ENCODE measurements at places on chromosomes 1 and 21.

DNA sequence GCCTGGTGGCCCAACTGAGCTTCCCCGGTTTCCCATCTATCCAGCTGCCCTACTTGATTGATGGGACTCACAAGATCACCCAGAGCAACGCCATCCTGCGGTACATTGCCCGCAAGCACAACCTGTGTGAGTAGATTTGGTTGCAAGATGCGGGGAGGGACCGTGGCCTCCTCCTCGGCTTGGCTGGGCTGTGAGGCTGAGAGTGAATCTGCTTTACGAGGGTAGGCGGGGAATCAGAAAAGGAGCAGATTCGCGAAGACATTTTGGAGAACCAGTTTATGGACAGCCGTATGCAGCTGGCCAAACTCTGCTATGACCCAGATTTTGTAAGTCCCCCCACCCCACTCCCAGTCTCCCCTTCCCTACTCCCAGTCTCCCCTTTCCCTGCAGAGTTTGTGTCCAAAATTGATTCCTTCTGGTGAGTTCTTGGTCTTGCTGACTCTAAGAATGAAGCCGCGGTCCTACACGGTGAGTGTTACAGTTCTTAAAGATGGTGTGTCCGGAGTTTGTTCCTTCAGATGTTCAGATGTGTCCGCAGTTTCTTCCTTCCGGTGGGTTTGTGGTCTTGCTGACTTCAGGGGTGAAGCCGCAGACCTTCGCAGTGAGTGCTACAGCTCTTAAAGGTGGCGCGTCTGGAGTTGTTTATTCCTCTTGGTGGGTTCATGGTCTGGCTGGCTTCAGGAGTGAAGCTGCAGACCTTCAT is 1.5 kb downstream of the GSTM2 start:
- DNase-seq = no peak

GRCh38 chr1:76625886-76626678 is 241.2 kb upstream of the ST6GALNAC5 start:
- no peak for DNase-seq

DNA sequence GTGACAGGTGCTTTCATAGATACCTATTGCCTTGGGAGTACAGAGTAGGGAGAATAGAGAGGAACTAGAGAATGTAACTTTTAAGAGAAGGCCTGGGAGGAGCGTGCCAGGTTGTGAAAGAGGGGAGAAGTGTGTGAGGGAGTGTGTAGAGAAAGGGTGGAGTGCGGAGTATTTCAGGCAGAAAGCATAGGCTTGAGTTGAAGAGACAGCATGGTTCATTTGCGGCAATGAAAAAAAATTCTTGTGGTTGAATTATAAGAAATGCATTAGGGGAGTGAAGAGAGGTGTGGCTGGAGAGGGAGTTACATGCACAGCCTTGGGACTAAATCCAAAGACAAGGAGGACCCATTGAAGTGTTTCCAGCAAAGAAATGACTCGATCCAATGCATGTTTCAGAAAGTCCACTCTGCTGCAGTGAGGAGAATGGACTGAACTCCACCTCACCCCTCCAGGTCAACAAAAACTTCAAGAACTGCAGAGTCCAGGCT is 81.7 kb upstream of the ADAM30 start:
- no peak for DNase-seq

DNA sequence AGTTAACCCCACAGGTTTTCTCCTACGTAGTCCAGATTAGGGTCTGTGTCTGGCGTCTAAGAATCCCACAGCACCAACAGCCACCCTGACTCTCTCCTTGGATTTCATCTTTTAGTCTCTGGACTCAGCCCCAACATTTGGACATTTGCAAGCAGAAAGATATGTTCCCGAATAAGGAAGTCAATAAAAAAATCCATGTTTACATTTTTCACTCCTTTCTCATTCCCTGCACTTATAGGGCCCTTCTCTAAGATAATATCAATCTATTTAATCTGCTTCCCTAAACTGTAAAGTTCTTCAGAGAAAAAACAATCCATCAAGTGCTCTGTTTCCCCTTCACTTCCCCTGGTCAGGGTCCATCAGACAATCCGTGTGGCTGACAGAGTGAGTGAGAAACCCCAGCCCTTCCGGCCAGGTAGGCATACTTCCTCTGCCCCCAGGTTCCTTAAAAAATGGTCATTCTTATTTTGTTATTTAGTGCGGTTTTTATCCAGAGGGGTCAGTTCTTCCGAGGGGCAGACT is 105.9 kb upstream of the CDC42BPA start:
- DNase-seq = no peak

DNA sequence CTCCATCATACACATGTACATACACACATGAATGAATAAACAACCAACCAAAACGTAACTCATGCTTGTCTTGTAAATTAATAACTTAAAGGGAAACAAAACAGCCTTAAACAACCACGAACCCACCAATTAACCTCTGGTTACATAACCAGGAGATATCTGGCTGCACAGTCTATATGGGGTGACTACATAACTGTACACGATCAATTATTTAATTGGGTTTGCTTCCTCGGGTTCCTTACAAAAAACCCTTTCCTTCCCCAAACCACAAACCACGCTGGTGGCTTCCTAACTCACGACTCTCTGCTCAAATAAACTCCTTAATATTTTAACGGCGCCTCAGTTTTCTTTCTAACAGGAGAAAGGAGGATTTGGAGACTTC is 744 bp downstream of the ZNF670 start:
- peak; percentile 4 for DNase-seq

DNA sequence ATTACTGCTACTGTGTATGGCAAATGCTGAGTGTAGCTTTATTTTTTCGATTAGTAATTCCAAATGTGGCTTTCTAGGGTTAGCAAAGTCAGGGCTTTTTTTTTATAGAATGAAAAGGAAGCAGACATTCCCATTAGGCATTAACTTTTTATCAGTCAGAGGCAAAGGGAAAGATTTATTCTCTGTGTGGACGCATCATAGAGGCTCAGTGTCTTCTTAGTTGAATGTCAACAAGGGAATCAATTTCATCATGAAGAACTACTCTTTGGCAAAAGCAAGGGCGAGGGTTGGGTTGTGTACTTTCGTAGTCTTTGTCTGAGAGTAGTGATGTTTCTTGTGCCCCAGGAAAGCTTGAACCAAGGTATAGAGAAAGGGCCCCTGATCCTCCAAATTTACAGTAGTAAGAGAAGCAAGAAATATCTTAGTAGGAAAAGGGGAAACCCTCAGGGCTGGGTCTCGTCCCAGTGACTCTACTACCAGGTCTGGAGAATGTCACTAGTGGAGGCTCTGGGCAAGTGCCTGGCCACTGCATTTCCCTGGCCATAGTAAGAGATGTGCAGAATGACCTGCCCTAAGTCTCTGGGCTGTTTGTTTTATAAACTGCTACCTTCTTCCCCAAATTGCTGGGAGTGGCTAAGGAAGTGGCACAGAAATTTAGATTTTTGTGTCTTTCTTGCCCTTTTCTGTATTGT is 30.0 kb upstream of the MACF1 start:
- no peak for DNase-seq

GRCh38 chr1:11184973-11185372 is 4.2 kb upstream of the ANGPTL7 start:
- no peak for DNase-seq

- DNase-seq = no peak
These were observed 118.6 kb upstream of the KAZN start for GRCh38 chr1:14479865-14480264.

DNA sequence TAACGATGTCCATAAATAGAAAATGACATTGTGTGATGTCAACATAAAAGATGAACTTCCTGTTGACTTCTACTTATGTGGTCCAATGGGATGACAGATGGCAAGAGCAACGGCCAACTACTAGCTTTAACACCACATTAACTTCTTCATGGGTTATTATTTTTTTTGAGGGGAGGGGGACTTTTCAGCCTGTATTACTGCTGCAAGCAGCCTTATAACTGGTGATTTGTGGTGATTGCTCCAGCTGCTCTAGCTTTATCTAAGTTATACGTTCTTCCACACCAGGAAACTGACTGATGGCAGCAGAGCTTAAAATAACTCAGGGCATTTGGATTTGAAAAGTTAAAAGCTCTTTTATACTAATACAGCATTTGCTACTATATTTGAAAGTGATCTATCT is 228.8 kb upstream of the B3GALT2 start:
- no peak for DNase-seq

GRCh38 chr1:21579791-21580190 is 70.6 kb downstream of the ALPL start:
- no peak for DNase-seq

DNA sequence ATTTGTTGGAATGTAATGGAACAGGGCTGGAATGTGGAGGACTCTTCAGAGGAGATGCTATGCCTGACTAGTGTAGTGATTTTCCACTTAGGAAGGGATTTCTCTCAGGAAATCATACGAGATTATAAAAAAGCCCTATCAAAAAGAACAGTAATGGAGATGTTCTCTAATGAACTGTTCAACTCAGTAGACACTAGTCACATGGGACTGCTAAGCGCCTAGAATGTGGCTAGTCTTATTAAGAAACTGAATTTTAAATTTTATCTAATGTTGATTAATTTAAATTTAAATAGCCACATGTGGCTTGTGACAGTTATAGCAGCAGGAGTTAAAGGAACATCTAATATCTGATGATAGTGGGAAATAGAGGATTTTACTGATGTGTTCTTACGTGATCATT is 94.0 kb downstream of the SLC35F3 start:
- DNase-seq = no peak

DNA sequence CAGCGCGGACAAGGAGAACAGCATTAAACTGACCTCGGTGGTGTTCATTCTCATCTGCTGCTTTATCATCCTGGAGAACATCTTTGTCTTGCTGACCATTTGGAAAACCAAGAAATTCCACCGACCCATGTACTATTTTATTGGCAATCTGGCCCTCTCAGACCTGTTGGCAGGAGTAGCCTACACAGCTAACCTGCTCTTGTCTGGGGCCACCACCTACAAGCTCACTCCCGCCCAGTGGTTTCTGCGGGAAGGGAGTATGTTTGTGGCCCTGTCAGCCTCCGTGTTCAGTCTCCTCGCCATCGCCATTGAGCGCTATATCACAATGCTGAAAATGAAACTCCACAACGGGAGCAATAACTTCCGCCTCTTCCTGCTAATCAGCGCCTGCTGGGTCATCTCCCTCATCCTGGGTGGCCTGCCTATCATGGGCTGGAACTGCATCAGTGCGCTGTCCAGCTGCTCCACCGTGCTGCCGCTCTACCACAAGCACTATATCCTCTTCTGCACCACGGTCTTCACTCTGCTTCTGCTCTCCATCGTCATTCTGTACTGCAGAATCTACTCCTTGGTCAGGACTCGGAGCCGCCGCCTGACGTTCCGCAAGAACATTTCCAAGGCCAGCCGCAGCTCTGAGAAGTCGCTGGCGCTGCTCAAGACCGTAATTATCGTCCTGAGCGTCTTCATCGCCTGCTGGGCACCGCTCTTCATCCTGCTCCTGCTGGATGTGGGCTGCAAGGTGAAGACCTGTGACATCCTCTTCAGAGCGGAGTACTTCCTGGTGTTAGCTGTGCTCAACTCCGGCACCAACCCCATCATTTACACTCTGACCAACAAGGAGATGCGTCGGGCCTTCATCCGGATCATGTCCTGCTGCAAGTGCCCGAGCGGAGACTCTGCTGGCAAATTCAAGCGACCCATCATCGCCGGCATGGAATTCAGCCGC is 2.5 kb downstream of the S1PR1 start:
- DNase-seq = peak; percentile 44

GRCh38 chr1:17676387-17677060 is 78.6 kb upstream of the ACTL8 start:
- no peak for DNase-seq

- peak; percentile 60 for DNase-seq
These were observed 24.7 kb downstream of the CDK18 start for GRCh38 chr1:205528887-205529825.

GRCh38 chr1:204974327-204974726 is 68.7 kb upstream of the CNTN2 start:
- no peak for DNase-seq

- DNase-seq = no peak
These were observed 163.8 kb downstream of the ZSCAN20 start for GRCh38 chr1:33636209-33636608.

GRCh38 chr1:108075055-108075454 is 110.1 kb upstream of the VAV3 start:
- DNase-seq = no peak

- no peak for DNase-seq
These were observed 99.5 kb downstream of the BCAR3 start for GRCh38 chr1:93581917-93582850.

GRCh38 chr1:33392639-33393038 is 38.3 kb downstream of the PHC2 start:
- no peak for DNase-seq

- DNase-seq = no peak
These were observed 37.7 kb upstream of the LRRN2 start for GRCh38 chr1:204723131-204723787.

DNA sequence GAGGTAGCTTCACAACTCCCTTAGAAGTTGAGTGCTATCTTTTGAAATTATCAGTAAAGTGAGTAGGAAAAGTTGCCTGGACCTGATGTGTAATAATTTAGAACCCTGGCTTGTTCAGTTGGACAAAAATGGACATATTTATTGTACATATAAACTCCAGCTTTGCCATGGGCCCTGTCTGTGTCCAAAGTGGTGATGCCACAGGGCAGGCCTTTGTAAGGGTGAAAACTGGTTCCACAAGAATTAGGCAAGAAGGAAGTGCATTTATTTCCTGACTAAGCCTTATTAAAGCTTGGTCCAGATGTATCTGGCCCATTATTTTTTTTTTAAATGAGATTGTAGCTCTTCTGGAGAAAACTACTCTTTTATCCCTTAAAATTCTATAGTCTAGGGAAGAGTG is 47.9 kb downstream of the MACO1 start:
- DNase-seq = no peak

DNA sequence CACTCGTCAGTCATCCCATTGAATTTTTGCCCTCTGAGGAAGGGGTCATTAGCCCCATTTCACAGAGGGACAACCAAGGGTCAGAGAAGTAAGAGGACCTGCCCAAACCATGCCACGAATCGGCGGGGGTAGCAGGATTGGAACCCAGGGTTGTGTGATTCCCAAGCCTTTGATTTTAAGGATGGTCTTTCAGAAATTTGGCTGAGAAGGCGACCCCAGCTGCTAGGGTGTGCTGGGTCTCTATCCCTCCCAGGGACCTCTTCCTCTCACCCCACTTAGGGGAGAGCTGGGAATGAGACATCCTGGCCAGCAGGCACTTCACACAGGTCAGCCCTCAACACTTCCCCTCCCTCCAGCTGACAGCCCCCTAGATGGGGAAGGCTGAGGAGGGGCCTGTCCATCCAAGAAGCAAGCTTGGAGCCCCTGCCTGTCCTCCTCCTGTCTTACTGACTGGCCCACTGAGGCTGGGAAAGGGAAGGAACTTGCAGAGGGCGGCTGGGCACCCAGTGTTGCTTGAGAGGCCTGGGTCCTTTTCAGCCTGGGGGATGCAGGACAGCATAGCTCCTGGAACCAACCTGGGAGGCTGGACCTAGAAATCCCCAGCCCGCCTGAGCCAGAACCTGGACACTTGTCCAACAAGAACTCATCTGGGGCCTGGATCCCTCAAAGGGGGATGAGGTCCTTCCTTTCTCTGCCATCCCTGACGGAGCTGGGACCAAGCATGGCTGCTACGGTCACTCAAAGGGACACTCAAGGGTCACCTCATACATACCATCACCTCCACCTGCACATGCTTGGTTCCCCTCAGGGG is 1.7 kb downstream of the SDC3 start:
- DNase-seq = no peak
